Fibroblast of skin of scalp (primary cell): ENCODE measurements at places on chromosomes 7 and 10.

DNA sequence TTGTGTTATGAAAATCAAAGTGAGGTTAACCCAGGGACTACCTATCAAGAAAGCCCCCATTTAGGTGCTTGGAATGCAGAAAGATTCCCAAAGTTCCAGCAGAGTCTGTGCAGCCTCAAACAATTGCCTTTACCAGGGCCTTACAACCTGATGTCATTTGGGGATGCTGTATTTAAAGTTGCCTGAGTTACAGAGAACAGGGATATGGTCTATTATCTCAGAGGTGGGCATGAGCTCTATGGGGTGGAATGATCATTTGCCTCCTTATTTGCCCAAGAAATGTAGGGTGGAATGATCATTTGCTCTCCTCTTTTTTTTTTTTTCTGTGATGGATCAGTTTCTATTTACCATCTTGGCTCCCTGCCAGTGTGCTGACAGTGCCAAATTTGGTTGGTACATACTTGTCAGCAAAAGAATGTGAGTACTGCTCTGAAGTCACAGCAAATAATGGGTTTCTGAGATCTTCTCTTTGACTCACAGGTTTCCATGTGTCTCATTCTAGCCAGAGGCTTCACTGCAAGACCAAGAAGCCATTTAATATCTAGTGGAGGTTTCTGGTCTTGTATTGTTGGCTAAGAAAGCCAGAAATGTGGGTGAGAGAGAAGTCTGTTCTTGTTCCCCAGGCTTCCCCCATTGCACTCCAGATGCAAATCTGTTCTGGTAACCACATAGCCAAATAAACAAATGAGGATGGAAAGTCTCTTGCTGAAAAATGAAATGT, 45.5 kb upstream of the ZNRF2 start:
- DNase-seq = peak; percentile 76

GRCh38 chr10:21989453-21990154, 13.9 kb downstream of the DNAJC1 start:
- peak; percentile 53 for DNase-seq

- DNase-seq = no peak
Measured at GRCh38 chr10:3651969-3652653, 132.9 kb downstream of the KLF6 start.

DNA sequence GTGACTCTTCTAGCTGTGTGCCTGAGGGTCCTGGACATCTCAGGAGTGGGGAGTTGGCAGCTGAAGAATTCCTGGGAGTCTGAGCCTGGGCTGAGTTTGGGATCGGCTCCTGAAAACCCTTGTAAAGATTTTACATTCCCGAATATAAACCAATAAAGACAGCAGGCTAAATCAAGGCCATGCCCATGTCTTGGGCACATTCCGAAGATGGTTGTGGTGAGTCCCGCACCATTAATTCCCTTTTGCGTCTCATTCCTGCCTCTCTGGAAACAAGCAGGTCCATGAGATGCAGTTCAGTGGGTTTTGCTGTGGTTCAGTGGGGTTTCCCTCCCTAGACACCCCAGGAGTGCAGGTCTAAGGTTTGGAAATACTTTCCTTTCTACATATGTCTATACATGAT, 90.9 kb downstream of the COL26A1 start:
- peak; percentile 36 for DNase-seq
